ENCODE measurements at places on chromosomes 5 and 9.
A peak's percentile ranks its signal among the peaks of the same experiment; 100 is the strongest.

- peak; percentile 30 for DNase-seq
These were observed 596 bp upstream of the CDC37L1 start for GRCh38 chr9:4678679-4679267.

- no peak for DNase-seq
These were observed 42.9 kb downstream of the LAMC3 start for GRCh38 chr9:131051592-131052517.

DNA sequence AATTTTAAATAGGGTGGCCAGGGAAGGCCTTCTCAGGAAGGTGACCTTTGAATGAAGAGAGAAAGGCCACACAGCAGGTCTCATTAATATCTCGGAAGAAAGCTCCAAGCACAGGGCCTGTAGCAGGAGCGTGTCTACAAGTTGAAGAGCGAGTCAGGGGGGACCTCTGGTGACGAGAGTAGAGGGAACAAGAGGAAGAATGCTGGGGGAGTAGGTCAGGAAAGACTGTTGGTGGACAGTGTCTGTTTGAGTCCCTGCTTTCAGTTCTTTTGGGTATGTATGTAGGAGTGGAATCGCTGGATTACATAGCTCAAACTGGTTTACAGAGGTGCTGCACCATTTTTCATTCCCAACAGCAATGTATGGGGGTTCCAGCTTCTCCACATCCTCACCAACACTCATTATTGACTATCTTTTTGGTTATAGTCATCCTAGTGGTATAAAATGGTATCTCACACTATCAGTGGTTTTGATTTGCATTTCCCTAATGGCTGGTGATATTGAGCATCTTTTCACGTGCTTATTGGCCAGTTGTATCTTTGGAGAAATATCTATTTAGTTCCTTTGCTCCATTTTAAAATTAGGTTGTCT is 55.8 kb downstream of the NUP214 start:
- no peak for DNase-seq

DNA sequence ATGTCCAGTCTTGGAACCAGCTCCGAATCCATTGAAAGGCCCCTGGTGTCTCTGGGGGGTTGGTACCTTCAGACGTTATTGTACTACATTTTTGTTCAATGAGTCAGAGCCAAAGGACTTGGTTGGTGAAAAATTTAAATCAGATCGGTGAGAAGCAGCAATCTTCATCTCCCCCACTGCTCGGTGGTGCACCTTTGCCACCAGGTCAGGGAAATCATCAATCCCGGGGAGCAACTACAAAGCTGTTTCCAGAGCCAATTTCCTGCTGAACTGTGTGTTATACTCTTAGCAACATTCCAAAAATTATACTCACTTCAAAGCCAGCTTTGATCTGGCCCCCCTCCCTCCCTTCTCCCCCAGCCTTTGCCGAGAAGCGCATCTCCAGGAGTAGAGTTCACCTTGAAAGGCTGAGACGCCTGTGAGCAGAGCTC is 375.2 kb upstream of the WWC1 start:
- no peak for DNase-seq

- DNase-seq, result no peak
These were observed 35.4 kb downstream of the KDM4C start for GRCh38 chr9:6793203-6793602.

- DNase-seq, result no peak
These were observed 44.3 kb downstream of the GLRA1 start for GRCh38 chr5:151880324-151880723.

DNA sequence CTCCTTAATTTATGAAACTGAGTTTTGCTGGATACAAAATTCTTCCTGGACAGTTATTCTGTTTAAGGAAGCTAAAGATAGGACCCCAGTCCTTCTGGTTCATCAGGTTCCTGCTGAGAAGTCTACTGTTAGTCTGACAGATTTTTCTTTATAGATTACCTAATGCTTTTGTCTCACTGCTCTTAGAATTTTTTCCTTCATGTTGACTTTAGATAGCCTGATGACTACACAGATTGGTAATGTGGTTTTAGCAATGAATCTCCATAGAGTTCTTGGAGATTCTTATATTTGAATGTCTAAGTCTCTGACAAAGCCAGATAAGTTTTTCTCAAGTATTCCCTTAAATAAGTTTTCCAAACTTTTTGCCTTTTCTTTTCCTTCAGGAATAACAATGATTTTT is 419.7 kb downstream of the CDH10 start:
- no peak for DNase-seq

DNA sequence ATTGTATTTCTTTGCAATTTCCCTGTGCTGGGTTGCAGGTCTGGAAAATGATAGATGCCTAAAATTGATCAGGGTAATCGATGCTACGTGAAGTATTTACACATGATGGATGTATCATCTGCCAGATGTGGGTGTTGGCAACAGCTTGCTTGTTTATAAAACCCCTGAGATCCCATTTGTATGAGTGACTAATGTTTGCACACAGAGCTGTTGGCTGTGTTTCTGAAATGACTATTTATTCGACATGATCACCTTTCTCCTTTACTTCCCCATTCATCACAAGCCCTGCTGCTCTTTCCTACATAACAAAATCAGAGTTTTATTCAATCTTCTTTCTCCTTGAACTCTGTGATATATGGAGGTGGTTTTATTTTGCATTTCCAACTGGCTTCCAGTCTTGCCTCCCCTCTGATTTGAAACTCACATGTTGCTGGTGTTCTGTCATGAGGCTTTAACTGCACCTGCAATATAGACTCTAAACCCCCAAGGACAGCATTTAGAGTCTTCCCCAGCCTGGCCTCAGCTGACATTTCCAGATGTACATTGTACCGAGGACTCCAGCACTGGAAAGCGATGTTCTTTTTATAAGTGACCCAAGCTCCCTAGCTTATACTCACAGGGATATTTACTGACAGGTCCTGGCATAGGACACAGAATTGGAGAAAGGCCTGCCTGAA is 50.7 kb upstream of the SHB start:
- no peak for DNase-seq

DNA sequence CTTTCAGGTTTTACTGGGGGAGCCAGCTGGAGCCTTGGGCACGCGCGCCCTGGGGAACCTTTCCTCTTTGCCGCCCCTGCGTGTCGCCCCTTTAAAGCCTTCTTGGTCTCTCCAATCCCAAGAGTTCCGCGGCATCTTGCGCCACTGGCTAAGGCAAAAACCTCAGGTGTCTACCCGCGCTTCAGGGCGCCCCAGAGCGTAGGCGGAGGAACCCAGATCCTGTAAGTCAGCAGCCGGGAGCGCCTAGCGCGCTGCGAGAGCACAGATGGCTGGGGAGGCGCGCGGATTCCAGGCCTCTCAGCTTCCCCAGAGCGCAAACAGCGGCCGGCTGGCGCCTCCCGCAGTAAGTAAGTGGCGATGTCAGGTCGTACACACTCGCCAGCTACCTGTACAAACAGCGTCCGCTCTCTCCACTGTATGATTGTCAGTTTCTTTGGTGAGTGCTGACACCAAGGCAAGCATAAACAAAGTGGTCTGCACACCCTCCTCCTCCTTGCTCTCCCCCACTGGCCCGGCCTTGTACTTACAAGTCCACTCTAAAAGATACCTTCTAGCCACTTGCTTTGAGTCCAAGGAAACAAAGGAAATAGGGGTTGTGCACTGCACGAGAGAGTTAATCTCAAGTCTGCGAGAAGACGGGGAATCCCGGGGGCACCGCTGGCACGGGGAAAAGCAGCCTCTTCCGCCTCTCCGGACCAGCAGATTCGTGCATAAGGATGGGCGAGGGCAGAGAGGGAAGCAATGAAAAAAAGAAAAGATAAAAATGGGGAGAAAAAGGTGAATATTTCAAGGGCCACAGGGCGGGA is 2.9 kb downstream of the HTR1A start:
- no peak for DNase-seq

GRCh38 chr5:55558484-55558883 is 23.7 kb upstream of the PLPP1 start:
- DNase-seq, result no peak

DNA sequence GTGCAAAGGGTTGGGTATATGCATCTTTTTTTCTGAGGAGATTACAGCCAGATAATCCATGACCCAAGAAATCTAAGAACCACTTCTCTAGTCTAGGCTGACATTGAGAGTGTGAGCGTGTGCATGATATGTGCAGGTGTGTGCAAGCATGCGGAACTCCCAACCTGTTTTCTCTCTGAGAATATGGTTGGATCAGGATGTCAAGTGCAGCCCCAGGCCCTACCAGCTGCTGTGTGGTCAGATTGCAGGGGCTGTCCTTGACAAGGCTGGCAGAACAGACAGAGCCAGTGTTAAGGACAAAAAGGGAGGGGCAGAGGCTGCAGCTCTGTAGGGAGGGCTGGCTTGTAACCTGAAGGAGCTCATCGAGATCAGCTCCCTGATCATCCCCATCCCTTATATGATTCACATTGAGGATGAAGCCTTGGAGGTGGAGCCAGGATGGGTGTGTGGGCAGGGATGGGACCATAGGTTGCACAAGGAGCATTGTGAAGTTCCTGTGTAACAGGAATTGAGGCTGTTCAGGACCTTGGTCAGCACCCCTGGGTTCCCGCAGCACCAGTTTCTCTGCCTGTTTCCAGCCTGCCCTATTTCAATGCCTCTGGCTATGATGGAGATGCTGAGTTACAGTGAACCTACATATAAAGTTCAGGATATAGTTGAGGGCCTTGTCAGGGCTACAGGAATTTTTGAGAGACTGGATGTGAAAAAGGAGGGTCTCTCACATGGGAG is 52.6 kb upstream of the ARAP3 start:
- peak; percentile 12 for DNase-seq

DNA sequence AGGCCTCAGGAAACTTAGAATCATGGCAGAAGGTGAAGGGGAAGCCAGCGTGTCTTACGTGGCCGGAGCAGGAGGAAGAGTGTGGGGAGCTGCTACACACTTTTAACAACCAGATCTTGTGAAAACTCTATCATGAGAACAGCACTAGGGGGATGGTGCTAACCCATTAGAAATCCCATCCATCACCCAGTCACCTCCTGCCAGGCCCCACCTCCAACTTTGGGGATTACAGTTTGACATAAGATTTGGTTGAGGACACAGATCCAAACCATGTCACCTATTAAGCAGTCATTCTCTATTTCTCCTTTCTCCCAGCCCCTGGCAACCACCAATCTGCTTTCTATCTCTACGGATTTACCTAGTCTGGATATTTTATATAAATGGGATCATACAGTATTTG is 26.9 kb downstream of the PBX3 start:
- DNase-seq, result no peak

DNA sequence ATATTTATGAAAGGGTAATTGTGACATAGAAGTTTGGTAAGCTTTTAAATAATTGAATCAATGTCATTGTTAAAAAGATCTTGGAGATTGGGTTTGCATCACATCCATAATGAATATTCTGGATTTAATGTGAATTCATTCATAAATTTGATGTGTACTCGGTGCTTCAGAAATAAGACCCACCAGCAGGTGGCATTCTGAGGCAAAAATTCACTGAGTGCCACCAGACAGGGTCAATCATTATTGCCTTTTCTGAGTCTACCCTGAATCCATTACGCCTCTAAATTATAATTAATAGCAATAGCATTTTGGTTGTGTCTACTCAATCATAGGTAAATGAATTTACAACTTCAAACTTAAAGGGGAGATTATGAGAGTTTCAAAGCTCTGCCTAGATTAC is 1.0 kb downstream of the TRPC7 start:
- DNase-seq, result no peak

- no peak for DNase-seq
These were observed 17.9 kb downstream of the COL27A1 start for GRCh38 chr9:114172981-114173833.

DNA sequence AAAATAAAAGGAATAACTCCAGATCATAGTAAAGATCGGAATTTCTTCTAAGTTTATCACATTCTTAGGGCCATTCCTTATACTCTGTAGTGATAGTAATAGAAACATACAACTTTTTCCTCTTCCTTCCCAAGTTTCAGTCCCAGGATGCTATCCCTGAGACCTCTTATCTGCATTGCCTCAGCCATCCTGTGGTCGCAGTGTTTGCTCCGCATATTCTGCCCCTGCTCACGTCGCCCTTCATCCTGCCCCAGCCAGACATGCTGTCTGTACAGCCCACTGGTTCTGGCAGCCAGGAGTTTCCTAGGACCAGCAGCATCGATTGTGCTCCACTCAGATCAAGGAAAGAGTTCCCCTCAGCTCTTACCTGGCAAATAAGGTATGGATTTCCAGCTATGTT is 132.7 kb upstream of the ERCC6L2 start:
- DNase-seq, result no peak

- DNase-seq, result no peak
These were observed 1.5 kb downstream of the MEIKIN start for GRCh38 chr5:131943916-131944315.

- DNase-seq, result no peak
These were observed 70.0 kb downstream of the NXNL2 start for GRCh38 chr9:88604836-88605511.

DNA sequence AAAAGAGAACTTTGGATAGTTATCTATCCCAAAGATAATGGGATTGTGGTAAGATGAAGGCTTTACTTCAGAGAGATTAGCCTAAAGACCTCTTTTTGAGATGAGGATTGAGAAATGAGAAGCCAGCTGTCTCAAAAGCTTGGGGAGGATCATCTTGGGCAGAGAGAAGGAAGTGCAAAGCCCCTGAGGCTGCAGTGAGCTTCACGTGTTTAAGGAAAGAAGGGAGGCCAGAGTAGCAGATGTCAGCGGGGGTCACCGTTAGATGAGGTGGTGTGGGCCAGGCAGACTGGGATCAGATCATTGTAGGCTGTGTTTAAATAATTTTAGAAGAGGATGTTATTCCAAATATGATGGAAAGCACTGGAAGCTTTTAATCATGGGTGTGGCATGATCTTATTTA is 270.1 kb downstream of the ARHGEF28 start:
- no peak for DNase-seq

- no peak for DNase-seq
These were observed 265.9 kb upstream of the SLC24A2 start for GRCh38 chr9:20054734-20055133.

DNA sequence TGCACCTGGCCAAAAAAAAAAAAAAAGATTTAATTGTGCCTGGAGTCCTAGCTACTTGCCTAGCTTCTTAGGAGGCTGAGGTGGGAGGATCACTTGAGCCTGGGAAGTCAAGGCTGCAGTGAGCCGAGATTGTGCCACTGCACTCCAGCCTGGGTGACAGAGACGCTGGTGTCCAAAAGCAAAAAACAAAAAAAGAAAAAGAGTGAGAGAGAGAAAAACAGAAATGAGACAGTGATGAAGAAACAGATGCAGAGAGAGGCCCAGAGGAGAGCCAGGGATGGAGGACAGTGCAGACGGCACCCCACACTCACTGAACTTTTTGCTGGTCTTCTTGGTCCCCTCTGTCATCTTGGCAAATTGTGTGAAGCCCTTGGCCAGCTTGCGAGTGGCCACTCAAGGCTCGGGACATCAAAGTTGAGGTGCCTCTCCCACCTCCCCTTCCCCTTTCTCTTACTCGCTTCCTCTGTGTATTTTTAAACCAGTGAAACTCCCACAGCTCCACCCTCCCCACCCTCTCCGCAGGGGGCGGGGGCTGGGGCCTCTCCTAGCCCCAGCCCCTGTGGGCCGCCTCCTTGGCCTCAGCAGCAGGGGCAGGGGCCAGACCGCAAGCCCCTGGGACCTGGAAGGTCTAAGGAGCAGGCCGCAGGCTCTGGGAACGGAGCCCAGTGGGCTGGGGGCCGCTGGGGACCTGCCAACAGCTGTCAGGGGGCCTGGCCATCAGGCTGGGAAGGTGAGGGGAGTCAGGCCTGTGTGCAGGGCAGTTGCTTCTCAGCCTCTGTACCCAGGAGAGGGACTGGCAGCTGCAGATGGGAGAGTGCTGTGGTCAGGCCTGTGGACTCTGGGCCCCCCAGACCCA is at the start of gene SH2D3C:
Gene SH2D3C, minus strand, starts transcription at position 387 of the 856 bp plus-strand sequence. Its CDS starts 39 bp downstream, at position 348.
- peak; percentile 43 for DNase-seq

- no peak for DNase-seq
These were observed 13.3 kb downstream of the PHF2 start for GRCh38 chr9:93589688-93590087.

All from CD4-positive, alpha-beta T cell treated with Interleukin-15 for 4 hours (primary cell).